ENCODE measurements at places on chromosomes 1 and 21.

DNA sequence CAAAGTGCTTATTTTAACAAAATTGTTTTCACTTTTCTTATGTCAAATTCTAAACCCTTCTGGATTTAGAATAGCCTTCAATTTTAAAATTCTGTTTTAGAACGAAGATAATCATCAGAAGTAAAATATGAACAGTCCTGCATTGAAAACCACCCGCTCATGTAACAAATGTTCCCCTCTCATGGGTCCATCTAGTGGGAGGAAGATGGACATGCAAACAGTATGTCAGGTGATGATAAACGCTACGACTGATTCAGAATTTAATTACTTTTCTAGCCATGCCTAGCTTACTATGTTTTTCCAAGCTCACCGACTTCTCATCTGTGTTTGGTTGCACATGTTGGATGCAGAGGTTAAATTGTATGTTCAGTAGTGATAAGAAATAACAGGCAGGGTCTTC, 23.5 kb downstream of the SOD1 start:
- no peak for DNase-seq

GRCh38 chr1:41383094-41383852, 22.0 kb downstream of the FOXO6 start:
- DNase-seq, result peak; percentile 50

DNA sequence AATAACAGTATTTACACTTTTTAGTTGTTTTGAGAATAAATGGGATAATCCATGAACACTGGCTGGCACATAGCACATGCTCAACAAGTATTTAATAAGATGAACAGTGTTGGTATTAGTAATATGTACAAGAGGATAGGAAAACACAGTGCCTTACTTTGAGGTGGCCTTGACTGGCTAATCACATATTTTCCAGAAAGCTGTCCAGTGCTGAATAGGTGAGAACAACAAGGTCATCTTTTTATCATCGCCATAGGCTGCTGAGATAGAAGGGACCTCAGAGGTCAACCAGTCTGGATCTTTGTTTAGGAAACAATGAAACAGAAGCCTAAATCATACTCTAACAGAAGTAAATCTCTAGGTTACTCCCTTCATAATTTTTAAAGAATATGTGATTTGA, 89.7 kb upstream of the BCL9 start:
- no peak for DNase-seq

GRCh38 chr1:169387399-169387798, 19.4 kb downstream of the BLZF1 start:
- no peak for DNase-seq

DNA sequence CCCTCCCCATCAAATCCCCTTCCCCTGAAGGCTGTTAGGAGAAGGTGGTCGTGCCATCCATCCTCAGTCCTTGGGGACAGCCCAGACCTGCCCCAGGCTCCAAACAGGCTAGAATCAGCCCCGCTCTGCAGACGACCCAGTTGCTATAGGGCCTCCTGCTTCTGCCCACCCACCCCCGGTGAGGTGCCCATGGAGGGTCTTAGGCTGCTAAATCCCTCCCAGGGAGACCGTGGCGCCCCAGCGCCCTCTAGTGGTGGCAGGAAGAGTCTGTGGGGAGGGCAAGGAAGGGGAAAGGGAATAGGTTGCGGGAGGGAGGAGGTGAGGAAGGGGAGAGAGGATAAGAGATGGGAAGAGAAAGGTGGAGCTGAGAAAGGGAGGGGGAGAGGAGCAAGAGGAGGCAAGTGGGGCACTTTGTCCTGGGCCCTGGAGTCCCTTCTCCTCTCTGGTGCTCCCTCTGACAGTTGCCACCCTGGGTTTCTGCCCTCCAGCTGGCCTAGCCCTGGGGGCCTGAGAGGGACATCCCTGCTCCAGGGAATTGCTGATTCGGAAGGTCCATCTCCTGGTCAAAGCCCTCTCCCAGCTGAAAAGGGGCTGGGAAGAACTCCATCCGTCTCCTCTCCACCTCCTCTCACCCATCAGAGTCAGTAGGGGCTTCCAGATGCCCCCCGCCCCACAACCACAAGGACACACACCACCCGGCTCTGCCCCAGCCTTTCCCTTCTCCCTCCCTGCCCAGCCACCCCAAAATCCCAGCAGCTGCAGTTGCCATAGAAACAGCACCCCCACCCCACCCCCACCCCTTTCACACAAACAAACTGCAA, 55.4 kb downstream of the CAMK2N1 start:
- DNase-seq, result no peak

GRCh38 chr1:200452850-200453552, 43.2 kb upstream of the ZNF281 start:
- DNase-seq, result no peak

GRCh38 chr21:15138490-15138889, 73.7 kb upstream of the NRIP1 start:
- DNase-seq, result no peak

- no peak for DNase-seq
These were observed 14.1 kb upstream of the TNR start for GRCh38 chr1:175757381-175758015.

DNA sequence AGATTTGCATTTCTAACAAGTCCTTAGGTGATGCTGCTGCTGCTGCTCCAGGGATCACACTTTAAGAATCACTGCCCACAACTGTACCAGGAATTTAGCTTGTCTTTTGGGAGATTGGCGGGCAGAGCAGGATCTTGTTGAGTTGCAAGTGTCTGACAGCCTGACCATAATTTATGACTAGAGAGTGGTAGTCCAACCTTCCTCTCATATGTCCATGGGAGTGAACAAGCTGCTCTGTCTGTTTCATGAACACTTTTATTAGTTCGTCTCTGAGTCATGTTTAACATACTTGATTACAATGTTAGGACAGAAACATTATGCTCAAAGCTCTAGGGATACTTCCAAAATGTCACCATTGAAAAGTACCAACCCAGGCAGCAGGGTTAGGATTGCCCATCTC, 169.6 kb downstream of the TGFB2 start:
- no peak for DNase-seq

DNA sequence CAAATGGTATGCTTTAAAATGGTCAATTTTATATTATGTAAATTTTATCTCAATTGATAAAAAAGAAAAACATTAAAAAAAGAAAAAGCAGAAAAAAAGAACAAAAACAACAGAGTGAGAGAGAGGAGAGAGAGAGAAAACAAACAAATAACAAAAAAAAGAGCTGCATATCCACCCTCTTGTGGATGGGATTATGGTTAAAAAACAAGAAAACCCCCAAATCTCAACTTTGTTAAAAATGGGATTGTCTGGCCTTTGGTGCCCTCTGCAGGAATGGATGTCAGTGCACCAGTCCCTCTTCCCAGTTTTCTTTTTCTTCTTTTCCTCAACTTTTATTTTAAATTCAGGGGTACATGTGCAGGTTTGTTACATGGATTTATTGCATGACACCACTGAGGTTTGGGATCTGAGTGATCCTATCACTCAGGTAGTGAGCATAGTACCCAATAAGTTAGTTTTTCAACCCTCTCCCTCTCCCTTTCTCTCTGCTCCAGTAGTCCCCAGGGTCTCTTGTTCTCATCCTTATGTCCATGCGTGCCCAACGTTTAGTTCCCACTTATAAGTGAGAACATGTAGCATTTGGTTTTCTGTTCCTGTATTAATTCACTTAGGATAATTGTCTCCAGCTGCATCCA, 28.1 kb downstream of the RNF187 start:
- no peak for DNase-seq

GRCh38 chr1:100597784-100598183, 59.8 kb downstream of the GPR88 start:
- no peak for DNase-seq

- DNase-seq, result no peak
These were observed 111.8 kb upstream of the PALMD start for GRCh38 chr1:99533909-99534637.

DNA sequence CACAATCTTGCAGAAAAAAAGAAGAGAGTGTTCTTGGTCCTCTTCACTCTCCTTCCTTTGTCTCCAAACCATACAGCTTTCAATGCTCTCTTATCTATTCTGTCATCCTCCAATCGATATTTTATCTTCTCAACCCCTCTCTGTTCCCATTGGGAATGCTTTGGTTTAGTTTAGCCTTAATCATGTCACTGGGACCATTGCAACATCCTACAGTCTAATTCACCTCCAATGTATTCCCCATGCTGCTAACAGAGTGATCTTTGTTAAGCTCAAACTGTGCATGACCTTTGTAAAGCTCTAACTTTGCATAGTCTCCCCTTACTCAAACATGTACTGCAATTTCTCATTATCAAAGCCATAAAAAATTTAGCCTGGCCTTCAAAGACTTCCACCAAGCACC, 2.9 kb downstream of the MPL start:
- no peak for DNase-seq

GRCh38 chr1:175646439-175647209, 96.8 kb downstream of the TNR start:
- DNase-seq, result no peak

- DNase-seq, result no peak
These were observed 50.2 kb downstream of the RABGAP1L start for GRCh38 chr1:174209347-174210187.

DNA sequence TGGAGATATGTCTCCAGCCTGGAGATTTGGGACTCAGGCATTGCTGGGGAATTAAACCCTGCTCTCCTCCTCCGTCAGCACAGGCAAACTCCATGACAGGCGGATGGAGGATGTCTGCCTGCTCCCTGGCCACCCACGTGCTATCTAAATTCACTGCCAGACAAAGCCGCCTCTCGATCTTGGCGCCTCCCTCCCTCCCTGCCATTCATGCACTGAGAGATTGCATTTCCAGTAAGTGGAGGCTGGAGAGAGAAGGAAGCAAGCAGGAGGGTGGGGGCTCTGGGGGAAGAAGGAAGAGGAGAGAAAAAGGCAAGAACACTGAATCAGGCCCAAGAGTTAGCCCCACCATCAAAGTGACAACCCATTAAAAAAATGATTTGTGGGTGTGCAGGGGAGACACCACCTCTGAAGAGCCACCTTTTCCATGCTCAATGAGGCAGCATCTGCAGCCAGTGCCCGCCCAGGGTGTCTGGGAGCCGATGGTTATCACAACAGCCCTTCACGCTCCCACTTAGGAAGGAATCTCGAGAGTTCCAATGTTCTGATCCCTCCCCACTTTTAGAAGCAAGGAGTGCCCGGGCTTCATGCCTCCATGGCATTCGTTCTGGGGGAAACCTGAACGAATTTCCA, 183.0 kb downstream of the HIVEP3 start:
- DNase-seq, result no peak

GRCh38 chr21:29233611-29234540, 64.8 kb upstream of the BACH1 start:
- no peak for DNase-seq
